ENCODE measurements at places on chromosomes 4 and X.

DNA sequence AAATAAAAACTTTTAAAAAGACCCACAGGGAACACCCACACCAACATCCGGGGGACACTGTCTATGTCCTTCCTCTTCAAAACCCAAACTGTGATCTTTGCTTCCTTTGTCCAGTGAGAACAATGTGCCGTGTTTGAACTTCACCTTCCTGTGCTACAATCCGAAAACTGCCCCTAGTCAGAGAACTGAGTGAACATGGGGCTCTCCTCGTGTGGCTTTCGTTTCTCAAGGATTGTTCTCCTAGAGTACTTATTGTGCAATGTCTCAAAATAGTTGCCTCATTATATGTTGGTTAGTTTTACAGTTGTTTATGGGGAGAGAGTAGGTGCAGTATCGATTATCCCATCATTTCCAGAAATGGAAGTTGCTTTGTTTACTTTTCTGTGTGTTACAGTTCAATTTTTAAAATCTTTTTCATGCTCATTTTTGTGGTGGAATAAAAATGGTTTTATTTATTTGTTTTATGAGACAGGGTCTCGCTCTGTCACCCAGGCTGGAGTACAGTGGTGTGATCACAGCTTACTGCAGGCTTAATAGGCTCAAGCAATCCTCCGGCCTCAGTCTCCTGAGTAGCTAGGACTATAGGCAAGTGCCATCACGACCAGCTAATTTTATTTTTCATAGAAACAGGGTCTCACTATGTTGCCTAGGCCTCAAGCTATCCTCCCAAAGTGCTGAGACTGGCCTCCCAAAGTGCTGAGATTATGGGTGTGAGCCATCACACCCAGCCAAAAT lies 29.9 kb downstream of the RBMX start:
- peak; percentile 33 for DNase-seq

DNA sequence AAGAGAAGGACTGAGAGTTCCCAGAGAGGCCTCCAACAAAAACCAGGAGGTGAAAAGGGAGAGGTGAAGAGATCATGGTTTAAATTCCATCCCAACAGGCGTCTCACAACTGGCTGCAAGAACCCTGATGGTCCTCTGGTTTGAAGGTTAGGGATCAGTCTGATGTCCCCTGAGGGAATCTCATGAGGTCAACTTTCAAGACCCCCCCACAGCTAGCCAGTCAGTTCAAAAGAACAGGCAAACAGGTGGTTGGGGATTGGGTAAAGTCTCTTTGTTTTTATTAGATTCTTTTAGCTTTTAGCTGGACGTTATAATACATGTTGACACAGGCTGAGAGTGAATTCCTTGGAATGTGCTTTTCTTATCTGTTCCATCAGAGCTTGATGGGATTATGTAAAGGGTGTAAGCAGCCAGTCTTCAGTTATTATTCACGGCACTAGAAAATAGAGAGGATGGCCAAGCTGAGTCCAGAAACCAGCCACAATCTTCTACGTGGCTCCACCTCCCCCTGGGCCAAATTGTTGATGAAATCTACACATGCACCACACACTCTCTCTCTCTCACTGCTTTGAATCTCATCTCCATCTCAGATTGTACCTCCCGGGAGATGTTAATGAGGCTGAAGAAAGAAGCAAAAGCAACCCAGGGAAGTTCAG lies 20.8 kb downstream of the ENPP6 start:
- no peak for DNase-seq

GRCh38 chrX:13432414-13433297 lies 112.8 kb upstream of the ATXN3L start:
- DNase-seq: peak; percentile 98

DNA sequence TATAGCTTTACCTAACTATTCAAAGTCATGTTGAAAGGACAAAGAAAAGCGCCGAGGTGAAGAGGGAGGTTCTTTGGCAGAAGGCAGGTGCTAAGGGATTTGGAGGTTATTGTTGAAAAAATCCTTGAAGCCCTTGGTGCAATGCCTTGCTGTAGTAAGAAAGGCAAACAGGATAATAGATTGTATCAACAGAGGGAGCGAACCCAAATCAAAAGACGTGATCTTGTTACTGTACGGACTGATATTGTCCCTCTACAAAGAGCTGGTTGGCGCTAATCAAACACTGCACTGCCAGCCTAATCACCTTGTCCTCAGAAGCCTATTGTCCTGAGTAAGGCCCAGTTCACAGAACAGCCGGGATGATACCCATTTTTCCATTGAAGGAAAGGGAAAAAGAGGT lies 182.9 kb downstream of the ZIC3 start:
- DNase-seq: no peak
